A673 (cell line): ENCODE measurements at places on chromosomes 3 and 15. TPM values are rescaled to one million over a fixed set of nuclear protein-coding genes. Genes with fewer than 3 reads are reported as not detected.
A peak's percentile ranks its signal among the peaks of the same experiment; 100 is the strongest.

DNA sequence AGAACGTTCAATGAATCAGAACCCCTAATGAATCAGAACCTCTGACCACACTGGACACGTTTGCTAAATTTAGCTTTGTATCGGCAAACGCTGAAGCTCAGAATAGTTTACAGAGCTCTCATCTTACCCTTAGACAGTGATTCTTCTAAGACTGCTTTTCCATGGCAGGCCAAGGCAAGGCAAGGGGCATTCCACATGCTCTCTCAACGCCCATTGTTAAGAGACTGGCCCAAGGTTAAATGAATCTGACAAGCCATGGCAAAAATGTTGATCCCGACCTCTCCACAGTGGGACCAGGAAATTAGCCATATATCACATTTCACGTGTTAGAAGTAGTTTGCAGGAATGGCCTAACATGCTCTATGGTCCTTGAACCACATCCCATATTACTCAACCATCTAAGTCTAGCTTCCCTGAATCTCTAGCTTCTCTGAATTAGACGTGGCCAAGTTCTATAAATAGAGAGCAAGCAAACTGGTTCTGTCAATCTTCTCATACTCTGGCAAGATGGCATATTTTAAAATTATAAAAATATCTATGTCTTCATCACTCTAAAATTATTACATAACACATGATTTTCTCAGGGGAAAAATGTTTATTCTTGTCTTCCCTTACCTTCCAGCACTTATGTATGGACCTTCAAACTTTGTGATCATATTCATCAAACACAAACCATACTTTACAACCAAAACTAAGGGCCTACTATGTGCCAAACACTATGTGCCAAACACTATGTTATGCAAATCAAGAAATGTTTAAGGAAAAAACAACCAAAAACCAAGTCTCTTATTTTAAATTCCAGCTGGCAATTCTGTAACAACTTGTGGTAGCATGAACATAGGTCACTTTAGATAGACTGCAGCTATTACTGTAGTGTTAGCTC lies 54.3 kb downstream of the AAGAB start:
- no peaks in the 10 kb centered on the region for H3K4me1 ChIP-seq
- no peaks in the 10 kb centered on the region for H3K27me3 ChIP-seq
- H3K27ac ChIP-seq: no peak overlapping the region

The SLC9A9 gene
- 1.4 and 2.0 TPM in 2 replicates for total RNA-seq

The CKMT1B gene
- total RNA-seq: 1.1 and 1.6 TPM in 2 replicates

DNA sequence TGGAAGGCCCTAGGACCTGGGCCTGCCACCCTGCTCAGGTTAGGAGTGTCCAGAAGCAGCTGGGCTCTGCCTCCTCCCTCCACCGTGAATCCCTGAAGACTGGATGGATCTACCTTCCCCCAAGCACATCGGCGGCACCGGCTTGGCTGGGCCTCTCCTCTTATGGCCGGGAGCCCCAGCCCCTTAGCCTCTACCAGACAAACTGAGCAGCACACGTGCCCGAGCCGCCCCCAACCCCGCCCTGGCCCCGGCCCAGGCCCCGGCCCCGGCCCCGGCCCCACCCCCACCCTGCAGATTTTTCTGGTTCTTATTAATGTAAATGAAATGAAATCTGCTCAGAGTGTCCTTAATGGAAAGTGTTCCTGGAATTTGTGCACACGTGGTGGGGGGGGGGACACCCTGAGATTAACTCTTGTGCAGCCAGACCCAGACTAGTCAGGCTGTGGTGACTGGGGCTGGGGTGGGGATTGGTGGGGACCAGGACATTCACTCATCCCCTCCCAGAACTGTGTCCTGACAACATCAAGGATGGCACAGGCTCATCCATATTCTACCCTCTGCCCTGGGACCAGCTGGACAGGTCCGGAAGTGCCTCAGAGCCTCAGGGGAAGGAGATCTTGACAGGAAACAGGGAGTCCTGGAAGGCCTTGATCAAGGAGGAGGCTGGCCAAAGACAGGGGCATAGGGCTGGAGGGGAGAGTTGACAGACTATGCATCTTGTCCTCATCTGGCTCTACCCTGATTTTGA lies 30.9 kb upstream of the SEMA3F start:
- H3K27me3 ChIP-seq: no peaks in the 10 kb centered on the region
- no peak overlapping the region for H3K27ac ChIP-seq
- H3K36me3 ChIP-seq: no peaks in the 10 kb centered on the region
- peaks cover 5% of the 10 kb centered on the region for H3K4me1 ChIP-seq
- H3K4me3 ChIP-seq: no peak overlapping the region

- DNase-seq: no peak
- no peak overlapping the region for H3K4me3 ChIP-seq
- no peaks in the 10 kb centered on the region for H3K36me3 ChIP-seq
- no peaks in the 10 kb centered on the region for H3K4me1 ChIP-seq
- H3K27me3 ChIP-seq: no peaks in the 10 kb centered on the region
Measured at GRCh38 chr3:45618081-45618509, 23.5 kb downstream of the LIMD1 start.

GRCh38 chr15:37891766-37892368 lies 42.6 kb upstream of the TMCO5A start:
- H3K27ac ChIP-seq: no peak overlapping the region
- H3K4me3 ChIP-seq: no peak overlapping the region
- no peaks in the 10 kb centered on the region for H3K27me3 ChIP-seq
- no peaks in the 10 kb centered on the region for H3K36me3 ChIP-seq

DNA sequence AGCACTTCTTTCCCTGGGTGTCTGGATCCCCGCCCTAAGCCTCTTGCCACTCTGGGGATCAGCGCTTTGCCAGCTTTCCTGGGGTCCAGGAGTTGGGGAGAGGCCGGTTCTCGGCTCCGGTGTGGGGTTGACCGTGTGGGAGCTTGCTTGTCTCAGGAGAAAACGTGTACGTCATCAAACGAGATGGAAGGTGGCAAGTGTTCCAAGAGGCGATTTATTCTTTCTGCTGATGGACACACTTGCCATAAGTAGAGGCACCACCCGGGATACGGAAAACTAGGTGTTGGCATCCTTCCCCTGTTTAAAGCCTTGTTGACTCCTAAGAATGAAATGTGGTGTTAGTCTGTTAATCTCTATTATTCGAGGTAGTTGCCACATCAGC lies 295 bp downstream of the ZWILCH start:
- peaks cover 43% of the 10 kb centered on the region for H3K36me3 ChIP-seq
- peak overlapping the region; percentile 93 for H3K27ac ChIP-seq
- H3K27me3 ChIP-seq: no peaks in the 10 kb centered on the region
- H3K4me3 ChIP-seq: peak overlapping the region; percentile 72
- no peak for DNase-seq

- no peak overlapping the region for H3K27ac ChIP-seq
- peaks cover 6% of the 10 kb centered on the region for H3K4me1 ChIP-seq
- H3K4me3 ChIP-seq: no peak overlapping the region
- DNase-seq: no peak
- H3K27me3 ChIP-seq: no peaks in the 10 kb centered on the region
Measured at GRCh38 chr15:40899536-40900207, 5.4 kb downstream of the VPS18 start.

DNA sequence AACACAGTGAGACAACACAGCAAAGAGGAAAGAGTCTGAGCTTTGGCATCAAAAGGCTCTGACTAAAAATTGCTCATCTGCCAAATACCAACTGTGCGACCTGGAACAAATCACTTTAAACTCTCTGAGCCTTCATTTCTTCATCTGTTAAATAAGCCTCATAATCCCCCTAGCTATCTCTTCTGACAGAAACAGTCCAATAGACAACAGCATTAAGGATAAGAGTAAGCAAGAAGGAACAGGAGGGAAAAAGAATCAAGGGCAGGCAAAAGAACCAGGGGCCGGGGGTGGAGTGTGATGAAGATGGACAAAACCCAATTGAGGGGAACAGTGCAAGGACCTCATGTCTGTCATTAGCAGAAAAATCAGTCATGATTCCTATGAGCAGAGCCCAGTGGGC lies 79.4 kb upstream of the SETMAR start:
- H3K4me1 ChIP-seq: no peaks in the 10 kb centered on the region
- H3K27me3 ChIP-seq: no peaks in the 10 kb centered on the region
- H3K36me3 ChIP-seq: no peaks in the 10 kb centered on the region
- no peak for DNase-seq

The CTXN2 gene
- total RNA-seq: not detected in 2 replicates

GRCh38 chr3:50416736-50417636 lies 57.7 kb upstream of the TMEM115 start:
- no peak overlapping the region for H3K4me3 ChIP-seq
- no peak for DNase-seq
- no peak overlapping the region for H3K27ac ChIP-seq

GRCh38 chr3:105827959-105828358 lies 40.9 kb downstream of the CBLB start:
- DNase-seq: peak; percentile 81
- H3K36me3 ChIP-seq: no peaks in the 10 kb centered on the region

GRCh38 chr3:150264561-150265279 lies 143.4 kb upstream of the TSC22D2 start:
- no peaks in the 10 kb centered on the region for H3K36me3 ChIP-seq
- DNase-seq: peak; percentile 37
- no peaks in the 10 kb centered on the region for H3K27me3 ChIP-seq
- H3K27ac ChIP-seq: peak overlapping the region; percentile 56
- peak overlapping the region; percentile 6 for H3K4me3 ChIP-seq
- H3K4me1 ChIP-seq: peaks cover 41% of the 10 kb centered on the region

DNA sequence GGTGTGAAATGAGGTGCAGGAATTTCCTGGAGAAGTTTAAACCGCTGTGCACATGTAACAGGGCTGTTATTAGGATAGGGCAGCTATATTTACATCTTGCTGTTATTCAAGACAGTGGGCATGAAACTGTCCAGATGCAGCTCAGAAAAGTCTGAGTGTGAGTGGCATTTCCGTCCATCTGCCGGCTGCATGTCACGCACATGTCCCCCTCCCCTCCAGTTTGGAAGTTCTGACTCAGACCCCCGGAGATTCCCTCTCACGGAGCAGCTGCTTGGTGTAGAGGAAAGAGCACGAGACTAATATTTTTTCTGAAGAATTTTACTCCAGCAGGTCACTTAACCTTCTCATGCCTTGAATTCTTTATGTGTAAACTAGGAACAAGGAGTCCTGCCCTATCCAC lies 69.8 kb downstream of the FEM1B start:
- no peaks in the 10 kb centered on the region for H3K27me3 ChIP-seq
- no peak overlapping the region for H3K27ac ChIP-seq
- no peaks in the 10 kb centered on the region for H3K36me3 ChIP-seq
- H3K4me1 ChIP-seq: peaks cover 3% of the 10 kb centered on the region
- H3K4me3 ChIP-seq: no peak overlapping the region

- H3K4me3 ChIP-seq: no peak overlapping the region
- DNase-seq: no peak
- H3K27me3 ChIP-seq: no peaks in the 10 kb centered on the region
- no peak overlapping the region for H3K27ac ChIP-seq
- H3K4me1 ChIP-seq: peaks cover 5% of the 10 kb centered on the region
- no peaks in the 10 kb centered on the region for H3K36me3 ChIP-seq
Measured at GRCh38 chr3:184636741-184637316, 75.0 kb downstream of the MAGEF1 start.

The CIP2A gene
- 56.9 and 68.4 TPM in 2 replicates for total RNA-seq

The SLC28A1 gene
- not detected in 2 replicates for total RNA-seq

DNA sequence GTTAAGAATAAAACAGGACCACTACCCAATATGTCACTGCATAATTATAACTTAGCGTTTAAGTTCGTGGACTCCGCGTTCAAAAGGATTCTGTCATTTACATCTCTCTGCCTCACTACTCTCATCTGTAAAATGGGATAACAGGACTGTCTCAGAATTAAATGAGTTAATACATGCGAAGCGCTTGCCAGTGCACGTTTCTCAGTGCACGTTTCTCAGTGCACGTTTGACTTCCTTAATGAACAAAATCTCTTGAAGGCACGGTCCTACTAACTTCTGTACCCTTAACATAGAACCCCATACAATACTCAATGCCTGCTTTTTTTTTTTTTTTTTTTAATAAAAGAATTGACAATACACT lies 499 bp downstream of the RABL3 start:
- peaks cover 12% of the 10 kb centered on the region for H3K4me1 ChIP-seq
- H3K4me3 ChIP-seq: peak overlapping the region; percentile 92
- no peaks in the 10 kb centered on the region for H3K27me3 ChIP-seq

DNA sequence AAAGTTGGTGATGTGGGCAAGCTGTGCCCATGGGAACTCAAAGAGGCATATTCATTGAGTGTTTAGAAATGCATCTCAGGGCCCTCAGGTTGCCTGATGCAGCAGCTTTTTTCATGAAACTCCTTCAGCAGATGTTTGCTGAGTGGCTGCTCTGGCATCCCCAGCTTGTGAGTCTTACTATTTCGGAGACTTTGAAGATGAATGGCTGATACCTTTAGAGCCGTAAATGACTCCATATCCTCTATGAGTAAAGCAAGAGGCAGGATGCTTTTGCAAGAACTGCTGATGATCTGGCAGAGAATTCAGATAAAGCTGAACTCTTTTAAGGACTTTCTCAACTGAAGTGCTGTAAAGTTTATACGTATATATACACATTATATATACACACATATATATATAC lies 384.3 kb downstream of the CACNA2D3 start:
- no peaks in the 10 kb centered on the region for H3K36me3 ChIP-seq
- no peak for DNase-seq
- H3K4me3 ChIP-seq: no peak overlapping the region
- H3K27ac ChIP-seq: no peak overlapping the region
- H3K4me1 ChIP-seq: no peaks in the 10 kb centered on the region

DNA sequence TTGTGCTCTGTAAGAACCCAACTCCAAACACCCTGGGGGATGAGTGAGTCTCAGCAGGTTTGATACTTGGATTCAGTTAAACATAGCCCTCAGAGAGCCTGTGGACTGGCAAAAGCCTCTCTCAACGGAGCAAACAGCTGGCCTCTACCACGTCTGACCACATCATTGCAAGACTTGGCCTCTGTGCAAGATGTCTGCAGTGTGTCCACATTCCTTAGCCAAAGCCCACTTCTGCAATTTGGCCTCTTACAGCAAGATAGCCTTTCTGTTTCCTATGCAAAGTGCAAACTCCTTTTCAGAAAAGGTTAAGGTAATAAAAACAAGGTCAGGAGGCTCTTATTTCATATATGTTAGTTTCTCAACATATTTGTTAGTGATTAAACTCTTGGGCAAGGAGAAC lies 27.9 kb downstream of the FBN1 start:
- no peak overlapping the region for H3K27ac ChIP-seq
- H3K27me3 ChIP-seq: no peaks in the 10 kb centered on the region
- no peak overlapping the region for H3K4me3 ChIP-seq

The AADACL2 gene
- total RNA-seq: not detected in 2 replicates

- H3K36me3 ChIP-seq: no peaks in the 10 kb centered on the region
- H3K4me1 ChIP-seq: no peaks in the 10 kb centered on the region
- no peaks in the 10 kb centered on the region for H3K27me3 ChIP-seq
- H3K27ac ChIP-seq: no peak overlapping the region
- H3K4me3 ChIP-seq: no peak overlapping the region
Measured at GRCh38 chr3:111454551-111454950, 87.4 kb upstream of the CD96 start.

The CMTM7 gene
- total RNA-seq: 0.79 TPM in 1 of 2 replicates, not detected in the other

The NTRK3 gene
- not detected in 2 replicates for total RNA-seq

- no peaks in the 10 kb centered on the region for H3K36me3 ChIP-seq
- no peak overlapping the region for H3K4me3 ChIP-seq
- no peak overlapping the region for H3K27ac ChIP-seq
- no peak for DNase-seq
- no peaks in the 10 kb centered on the region for H3K27me3 ChIP-seq
- H3K4me1 ChIP-seq: no peaks in the 10 kb centered on the region
Measured at GRCh38 chr15:26113296-26113695, 250.2 kb upstream of the ATP10A start.

- no peak for DNase-seq
- H3K27me3 ChIP-seq: no peaks in the 10 kb centered on the region
- H3K36me3 ChIP-seq: no peaks in the 10 kb centered on the region
- H3K27ac ChIP-seq: no peak overlapping the region
- H3K4me3 ChIP-seq: no peak overlapping the region
Measured at GRCh38 chr15:25860885-25861866, 2.0 kb downstream of the ATP10A start.

The CRTC3 gene
- 34.6 and 35.3 TPM in 2 replicates for total RNA-seq

GRCh38 chr3:194872669-194872977 lies 186.9 kb downstream of the FAM43A start:
- DNase-seq: peak; percentile 67
- no peaks in the 10 kb centered on the region for H3K36me3 ChIP-seq
